ENCODE measurements at places on chromosomes 2 and 18.

DNA sequence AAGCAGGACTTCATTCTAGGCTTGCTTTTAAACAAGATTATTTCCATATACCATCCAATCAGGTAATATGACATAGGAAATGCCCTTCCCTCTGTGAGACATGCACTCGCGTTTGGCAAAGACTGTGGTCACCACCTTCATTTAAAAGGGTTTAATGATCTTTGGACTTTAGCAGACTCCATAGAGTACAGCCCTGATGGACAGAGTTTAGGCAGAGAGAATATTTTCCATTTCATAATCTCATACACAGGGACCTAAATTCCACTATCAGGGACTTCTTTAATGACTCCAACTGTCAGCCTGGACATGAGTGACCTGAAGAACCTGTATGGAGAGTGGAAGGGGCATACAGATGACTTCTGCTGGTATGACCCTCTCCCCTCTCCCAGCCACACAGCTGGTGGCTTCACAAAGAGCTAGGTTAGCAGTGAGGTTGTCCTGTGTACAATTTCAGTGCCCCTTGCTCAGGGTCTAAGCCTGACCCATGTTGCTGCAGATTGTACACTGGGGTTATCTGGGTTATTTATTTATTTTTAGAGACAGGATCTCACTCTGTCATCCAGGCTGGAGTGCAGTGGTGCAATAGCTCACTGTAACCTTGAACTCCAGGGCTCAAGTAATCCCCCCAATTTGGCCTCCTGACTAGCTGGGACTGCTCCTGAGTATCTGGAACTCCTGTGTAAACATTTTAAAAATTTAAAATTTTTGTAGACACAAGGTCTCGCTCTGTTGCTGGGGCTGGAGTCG lies 59.2 kb downstream of the PTPRM start:
- no peak for DNase-seq

GRCh38 chr2:225526760-225527390 lies 127.4 kb downstream of the NYAP2 start:
- no peak for DNase-seq

DNA sequence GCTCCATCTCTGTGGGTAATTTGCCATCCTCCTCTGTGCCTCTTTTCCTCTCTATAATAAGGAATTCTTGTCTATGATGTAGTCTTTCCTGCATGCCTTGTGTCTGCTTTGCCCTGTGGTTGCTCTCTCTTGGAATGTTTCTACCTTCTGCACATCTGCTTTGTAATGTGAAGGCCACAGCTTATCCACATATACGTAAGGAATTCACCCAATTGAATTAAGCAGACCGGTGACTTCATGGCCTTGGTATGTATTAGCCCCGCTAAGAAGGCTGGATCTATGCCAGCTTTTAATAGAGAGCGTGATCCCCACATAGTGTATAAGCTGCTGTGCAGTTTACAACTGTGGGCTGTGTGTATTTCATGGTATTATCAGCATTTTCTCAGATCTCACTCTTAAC lies 274.7 kb downstream of the RNF144A start:
- DNase-seq = no peak

- no peak for DNase-seq
These were observed 407.1 kb downstream of the SLC4A3 start for GRCh38 chr2:220034426-220035130.

DNA sequence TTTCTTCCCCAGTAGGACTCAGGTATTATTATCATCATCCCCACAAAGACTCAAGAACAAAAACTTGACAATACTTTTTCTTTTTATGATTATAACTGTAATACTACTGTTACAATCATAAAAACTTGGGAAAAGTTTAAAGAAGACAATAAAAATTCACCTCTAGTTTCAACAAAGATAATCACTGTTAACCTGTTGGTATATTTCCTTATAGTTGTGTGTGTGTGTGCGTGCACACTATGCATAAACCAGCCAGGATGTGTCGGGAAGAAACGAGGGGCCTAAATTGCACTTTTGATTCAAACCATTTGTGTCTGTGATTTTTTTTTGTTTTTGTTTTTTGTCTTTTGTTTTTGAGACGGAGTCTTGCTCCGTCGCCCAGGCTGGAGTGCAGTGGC lies 233.0 kb downstream of the TPGS2 start:
- no peak for DNase-seq

DNA sequence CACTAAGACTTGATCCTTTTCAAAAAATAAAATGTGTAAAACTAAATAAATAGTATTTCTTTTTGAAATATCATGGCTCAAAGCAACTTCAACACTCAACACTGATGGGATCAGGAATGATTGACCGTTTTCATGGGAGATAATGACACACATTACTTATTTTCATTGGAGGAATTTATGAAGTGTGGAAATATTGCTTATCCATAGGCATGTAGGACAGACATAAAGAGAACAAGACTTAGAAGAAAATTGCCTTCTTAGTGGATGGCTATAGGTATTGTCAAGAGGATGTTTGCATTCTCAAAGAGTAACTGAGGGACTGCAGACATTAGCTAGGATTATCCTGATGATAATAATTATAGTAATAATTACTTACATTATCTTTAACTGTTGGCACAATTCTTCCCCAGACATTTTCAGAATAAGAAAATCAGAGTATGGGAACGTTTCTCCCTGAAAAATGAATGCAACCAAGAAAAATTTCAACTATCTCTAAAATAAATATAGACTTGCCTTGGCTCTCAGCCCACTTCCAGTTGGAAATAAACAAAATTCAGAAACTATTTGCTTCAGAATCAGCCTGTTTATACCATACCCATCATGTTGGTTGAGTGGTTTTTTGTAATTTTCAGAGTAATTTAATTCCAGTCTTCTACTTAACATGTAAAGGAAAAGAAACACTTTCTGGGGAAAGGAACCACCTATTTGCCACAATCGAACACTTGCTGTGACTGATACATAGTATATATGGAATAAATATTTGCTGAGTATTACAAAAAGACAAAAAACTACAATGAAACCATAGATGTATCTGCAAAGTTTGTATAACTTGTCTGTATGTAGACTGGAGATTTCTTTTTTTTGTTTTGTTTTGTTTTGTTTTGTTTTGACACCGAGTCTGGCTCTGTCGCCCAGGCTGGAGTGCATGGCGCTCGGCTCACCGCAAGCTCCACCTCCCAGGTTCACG lies 165.7 kb downstream of the TMX3 start:
- DNase-seq = no peak

DNA sequence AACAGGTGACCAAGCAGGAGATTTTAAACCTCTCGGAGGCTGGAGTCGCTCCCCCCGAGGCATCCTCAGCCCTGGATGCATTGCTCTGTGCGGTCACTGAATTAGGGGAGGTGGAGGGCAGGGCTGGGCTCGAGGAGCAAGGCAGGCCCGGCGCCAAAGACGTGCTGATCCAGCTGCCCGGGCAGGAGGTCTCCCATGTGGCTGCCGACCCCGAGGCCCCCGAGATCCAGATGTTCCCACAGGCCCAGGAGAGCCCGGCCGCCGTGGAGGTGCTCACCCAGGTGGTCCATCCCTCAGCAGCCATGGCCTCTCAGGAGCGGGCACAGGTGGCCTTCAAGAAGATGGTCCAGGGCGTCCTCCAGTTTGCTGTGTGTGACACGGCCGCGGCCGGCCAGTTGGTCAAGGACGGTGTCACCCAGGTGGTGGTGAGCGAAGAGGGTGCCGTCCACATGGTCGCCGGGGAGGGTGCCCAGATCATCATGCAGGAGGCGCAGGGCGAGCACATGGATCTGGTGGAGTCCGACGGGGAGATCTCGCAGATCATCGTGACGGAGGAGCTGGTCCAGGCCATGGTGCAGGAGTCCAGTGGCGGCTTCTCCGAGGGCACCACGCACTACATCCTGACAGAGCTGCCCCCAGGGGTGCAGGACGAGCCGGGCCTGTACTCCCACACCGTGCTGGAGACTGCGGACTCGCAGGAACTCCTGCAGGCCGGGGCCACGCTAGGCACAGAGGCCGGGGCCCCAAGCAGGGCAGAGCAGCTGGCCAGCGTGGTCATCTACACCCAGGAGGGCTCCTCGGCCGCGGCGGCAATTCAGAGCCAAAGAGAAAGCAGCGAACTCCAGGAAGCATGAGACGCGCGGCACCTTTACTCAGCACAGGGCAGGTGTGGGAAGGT lies 145.1 kb downstream of the PTGR3 start:
- no peak for DNase-seq

- DNase-seq = no peak
These were observed 65.0 kb downstream of the HNMT start for GRCh38 chr2:138029276-138029675.

DNA sequence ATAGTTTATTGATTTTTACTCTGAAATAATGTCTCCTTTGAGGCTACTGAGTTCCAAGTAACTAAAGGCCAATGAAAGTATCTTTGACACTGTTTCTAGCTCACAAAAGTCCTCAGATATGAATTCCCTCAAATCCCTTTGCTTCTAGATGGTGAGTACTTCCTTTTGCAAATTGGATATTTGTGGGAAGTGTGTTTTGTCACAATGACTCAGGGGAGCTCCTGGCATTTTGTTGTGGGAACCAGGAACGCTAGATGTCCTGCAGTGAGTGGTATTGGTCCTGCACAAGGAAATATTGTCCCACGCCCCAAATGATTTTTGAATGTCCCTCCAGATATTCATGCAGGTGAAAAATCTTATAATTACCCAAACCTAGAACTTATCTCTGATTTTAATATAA lies 24.3 kb downstream of the TACR1 start:
- no peak for DNase-seq

DNA sequence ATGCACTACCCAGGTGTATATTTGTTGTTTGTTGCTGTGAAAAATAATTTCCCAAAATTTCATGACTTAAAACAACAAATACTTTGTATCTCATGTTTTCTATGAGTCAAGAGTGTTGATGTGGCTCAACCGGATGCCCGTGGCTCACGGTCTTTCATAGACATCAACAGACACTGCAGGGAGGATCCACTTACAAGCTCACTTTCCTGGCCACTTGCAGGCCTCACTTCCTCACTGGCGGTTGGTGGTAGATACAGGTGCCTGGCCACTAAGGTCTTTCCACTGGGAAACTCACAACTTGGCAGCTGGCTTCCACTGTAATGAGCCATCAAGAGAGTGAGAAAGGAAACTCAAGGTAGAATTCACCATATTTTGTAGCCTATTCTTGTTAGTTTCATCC lies 662.9 kb downstream of the IRS1 start:
- no peak for DNase-seq

DNA sequence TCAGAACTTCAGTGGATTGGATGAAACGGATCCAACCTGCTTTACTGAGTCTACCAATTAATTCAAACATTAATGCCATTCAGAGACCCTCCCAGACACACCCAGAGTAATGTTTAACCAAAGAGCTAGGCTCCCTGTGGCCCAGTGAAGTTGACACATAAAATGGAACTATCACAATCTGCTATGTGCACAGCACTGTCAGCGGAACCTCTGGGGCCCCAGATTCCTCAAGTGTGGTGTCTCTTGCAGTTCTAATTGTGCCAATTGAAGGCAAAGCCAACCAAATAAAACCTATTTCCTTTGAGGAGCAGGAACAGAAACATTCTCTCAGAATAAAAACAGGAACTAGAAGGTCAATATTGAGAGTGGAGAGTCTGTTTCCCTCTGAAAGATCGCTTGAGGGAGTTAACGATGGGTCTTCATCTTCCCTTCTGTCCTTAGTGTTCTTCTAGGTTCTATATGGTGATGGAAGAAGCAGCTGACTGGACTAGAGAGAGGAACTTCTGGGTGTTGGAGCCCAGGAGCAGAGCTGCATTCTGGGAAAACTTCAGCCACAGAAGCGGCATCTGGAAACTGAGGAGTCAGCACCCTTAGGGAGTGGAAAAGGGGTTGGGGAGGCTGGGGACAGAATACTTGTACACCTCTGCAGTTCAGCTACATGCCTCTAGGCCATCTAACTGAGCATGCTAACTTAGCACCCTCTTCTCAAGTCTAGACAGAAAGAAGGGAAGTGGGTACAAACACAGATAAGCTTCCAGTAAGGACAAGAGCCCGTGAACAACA lies 174.4 kb upstream of the FBXO11 start:
- no peak for DNase-seq

DNA sequence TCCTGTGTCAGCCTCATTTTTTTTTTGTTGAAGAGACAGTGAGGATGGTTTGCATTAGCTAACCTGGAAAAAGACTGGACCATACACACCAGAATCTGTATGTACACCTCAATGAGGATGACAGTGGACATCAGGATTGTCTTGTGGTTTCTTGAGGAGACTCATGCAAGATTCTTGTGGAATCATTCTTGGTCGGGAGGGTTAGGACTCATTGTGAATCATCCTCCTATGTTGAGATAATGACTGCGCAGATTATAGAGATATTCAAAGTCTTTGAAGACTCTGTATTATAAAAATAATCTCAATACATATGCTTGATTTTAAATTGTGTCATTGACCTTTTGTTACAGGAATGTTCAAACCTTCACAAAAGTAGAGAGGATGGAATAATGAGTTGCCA lies 49.1 kb upstream of the DOCK10 start:
- DNase-seq = no peak

- no peak for DNase-seq
These were observed 292.6 kb downstream of the PRKCE start for GRCh38 chr2:45944074-45944473.

DNA sequence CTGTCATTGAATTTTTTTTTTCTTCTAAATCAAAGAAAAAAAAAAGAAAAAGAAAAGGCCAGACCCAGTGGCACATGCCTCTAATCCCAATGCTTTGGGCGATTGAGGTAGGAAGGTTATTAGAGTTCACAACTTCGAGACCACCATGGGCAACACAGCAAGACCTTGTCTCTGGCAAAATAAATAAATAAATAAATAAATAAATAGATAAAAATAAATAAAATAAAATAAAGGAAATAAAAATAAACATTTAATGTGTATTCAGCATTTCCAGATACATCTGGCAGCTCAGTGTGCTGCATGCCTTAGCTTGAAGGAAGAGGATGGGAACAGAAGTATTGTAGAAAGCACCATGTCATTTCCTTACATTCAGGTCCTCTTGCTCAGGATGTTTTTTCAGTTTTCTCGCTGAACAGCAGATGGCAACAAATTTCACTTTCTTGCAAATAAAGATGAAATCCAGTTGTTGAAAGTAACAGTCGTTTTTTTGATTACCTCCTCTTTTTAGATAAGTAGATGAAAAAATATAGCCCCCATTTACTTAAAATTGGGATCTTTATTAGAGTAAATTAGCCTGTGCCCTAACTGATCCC lies 25.7 kb upstream of the FAM178B start:
- DNase-seq = peak; percentile 15

- DNase-seq = no peak
These were observed 22.7 kb downstream of the CYP20A1 start for GRCh38 chr2:203261326-203262159.

GRCh38 chr18:41462946-41463345 lies 492.1 kb upstream of the PIK3C3 start:
- DNase-seq = no peak

All from neuronal stem cell (in vitro differentiated cells).